ENCODE measurements at places on chromosomes 3 and 15.

DNA sequence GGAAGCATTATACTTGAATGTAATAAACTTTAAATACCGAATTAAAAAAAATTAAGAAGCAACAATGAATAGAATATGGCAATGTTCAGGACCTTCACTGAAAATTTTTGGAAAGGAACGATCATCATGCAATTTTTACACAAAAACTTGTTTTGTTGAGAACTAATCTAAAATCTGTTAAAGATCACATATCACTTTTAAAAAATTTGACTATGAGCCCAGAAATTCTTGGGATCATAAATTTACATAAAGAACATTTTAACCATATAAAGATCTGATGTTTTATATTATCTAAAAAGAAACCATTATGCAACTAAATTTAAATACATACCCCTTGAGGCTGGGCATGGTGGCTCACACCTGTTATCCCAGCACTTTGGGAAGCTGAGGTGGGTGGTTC is 76.2 kb upstream of the MELTF start:
- DNase-seq = no peak

DNA sequence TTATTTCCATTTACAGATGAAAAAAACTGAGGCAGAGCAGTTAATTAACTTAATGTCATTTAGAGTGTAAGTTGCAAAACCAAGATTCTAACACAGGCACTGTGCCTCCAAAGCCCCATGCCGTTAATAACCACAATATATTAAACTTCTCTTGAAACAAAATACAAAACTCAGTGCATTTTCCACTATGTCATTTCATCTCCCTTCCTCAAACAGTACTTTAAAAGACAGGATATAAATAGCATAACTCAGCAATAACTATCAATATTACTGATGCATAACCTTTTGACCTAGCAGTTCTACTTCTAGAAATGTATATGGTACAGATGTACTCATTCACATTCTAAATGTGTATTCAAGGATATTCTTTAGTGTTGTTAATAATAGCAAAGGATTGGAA is 5.1 kb upstream of the TASOR start:
- no peak for DNase-seq

GRCh38 chr3:72044231-72044855 is 259.4 kb upstream of the PROK2 start:
- DNase-seq = no peak

DNA sequence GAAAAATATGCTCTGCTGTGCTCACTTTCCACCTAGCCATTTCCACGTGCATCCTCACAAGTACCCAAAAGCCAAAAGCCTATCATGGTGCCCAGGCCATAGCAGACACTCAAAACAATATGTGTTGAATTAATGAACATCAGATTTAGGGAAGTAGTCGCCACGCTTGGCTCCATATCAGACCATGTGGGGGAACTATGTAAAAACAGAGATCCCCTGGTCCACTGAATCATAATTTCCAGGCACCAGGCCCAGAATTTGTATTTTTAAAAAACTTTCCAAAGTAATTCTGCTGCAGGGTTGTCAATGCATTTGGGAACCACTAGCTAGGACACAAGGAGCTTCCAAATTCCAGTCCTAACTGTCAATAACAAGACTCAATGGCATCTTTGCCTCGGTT is 77.3 kb downstream of the CNTN3 start:
- DNase-seq = no peak

GRCh38 chr3:11465744-11466616 is 177.7 kb downstream of the VGLL4 start:
- DNase-seq = no peak

- DNase-seq = no peak
Measured at GRCh38 chr3:46675426-46675825, 18.1 kb downstream of the ALS2CL start.

All from activated naive CD4-positive, alpha-beta T cell (primary cell).